MM.1S (cell line): ENCODE measurements at places on chromosomes 12 and 14.

- H3K4me1 ChIP-seq, result no peaks in the 10 kb centered on the region
- no peak overlapping the region for H3K4me3 ChIP-seq
- no peak overlapping the region for H3K27ac ChIP-seq
- DNase-seq, result no peak
Measured at GRCh38 chr14:88804035-88804434, 11.3 kb upstream of the EML5 start.

DNA sequence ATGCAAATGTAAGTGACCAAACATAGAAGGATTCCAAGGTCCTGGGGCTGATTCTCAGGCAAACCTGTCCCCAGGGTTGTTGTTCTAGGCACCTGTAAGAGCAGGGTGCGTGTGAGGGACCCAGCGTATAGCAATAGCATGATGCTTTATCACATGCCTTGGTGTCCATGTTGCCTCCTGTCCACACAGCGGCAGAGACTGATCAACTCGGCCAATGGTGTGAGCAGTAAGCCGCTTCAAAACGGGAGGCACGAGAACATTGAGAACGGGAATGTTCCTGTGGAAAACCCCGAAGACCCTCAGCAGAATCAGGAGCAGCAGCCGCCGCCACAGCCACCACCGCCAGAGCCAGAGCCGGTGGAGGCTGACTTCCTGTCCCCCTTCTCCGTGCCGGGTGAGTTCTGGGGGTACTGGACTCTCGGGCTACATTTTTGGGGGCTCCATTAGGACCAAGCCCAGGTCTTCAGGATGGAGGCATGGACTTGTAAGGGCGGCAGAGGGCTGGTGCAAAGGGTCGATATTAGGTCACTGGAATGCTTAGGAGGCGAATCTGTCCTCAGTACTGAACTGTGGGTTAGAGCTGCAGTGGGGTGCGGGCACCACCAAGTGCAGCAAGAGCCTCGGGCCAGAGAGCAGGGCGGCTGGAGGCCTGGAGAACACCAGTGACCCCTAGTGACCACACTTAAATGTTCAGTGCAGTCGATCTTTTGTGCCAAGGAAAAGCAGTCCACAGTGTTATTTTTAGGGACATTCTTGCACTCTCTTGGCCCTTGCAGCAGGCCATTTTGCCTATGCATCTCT is 57.2 kb upstream of the RIN3 start:
- DNase-seq, result peak; percentile 41
- H3K27ac ChIP-seq, result no peak overlapping the region
- H3K4me3 ChIP-seq, result no peak overlapping the region
- no peaks in the 10 kb centered on the region for H3K4me1 ChIP-seq

DNA sequence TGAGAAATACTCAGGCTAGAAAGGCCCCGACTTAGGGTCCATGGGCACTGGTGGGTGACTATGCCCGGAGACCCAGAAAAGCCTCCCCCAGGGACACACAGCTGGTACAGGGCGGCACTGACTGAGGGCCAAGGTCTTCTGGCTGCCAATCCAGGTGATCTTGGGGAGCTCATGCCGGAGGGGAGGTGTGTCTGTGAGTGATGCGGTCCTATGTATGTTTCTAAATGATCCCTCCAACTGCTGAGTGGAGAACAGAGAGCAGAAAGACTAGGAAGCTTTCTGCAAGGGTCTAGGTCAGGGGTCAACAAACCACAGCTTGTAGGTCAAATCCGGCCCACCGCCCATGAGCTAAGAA is 391 bp downstream of the SERPINA4 start:
- H3K27ac ChIP-seq, result no peak overlapping the region
- no peaks in the 10 kb centered on the region for H3K27me3 ChIP-seq
- H3K36me3 ChIP-seq, result no peaks in the 10 kb centered on the region
- no peak for DNase-seq

- no peaks in the 10 kb centered on the region for H3K36me3 ChIP-seq
- no peaks in the 10 kb centered on the region for H3K4me1 ChIP-seq
- no peak overlapping the region for H3K4me3 ChIP-seq
- H3K27ac ChIP-seq, result no peak overlapping the region
Measured at GRCh38 chr14:58972233-58973017, 216.0 kb upstream of the DAAM1 start.

DNA sequence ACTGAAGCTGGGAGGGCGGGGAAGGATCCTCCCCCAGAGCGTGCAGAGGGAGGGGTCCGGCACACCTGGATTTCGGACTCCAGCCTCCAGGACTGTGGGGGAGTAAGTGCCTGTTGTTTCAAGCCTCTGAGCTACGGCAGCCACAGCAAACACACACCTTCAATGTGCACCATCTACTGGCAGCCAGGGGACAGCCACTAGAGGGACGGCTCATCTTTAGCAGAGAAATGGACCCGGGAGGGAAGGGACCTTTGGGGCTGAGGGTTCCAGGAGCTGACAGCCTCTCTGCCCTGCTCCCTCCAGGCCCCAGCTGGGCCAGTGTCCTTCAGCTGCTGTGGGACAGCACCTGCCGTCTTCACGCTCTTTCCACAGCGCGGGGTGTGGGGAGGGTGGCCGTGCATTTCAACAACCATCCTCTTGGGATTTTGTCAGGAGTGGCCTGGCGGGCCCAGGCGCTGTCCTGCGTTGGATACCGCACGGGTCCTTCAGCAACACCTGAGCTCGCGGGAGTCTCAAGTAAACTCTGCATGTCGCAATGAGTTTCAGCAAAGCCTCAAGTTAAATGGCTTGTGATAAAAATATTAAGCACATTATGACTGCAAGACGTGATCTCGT is 209.2 kb upstream of the C14orf180 start:
- H3K4me1 ChIP-seq, result no peaks in the 10 kb centered on the region
- H3K36me3 ChIP-seq, result no peaks in the 10 kb centered on the region
- no peak overlapping the region for H3K4me3 ChIP-seq
- no peak for DNase-seq
- H3K27me3 ChIP-seq, result peaks cover 36% of the 10 kb centered on the region

DNA sequence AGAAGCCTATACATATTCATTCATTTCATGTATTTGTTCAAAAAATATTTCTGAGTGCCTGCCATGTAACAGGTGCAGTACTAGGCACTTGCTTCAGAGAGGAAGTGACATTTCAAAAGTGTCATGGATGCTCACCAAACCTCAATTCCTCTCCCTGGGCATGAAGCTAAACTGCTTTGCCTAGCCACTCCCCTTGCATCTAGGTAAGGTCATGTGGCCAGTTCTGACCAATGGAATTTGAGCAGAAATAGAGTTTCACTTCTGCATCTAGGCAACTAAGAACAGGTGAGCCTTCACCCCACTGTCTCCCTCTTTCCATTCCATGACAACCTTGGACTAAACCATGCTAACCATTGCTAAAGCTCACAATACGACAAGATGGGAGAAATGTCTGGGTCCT is 27.6 kb downstream of the TC2N start:
- H3K27me3 ChIP-seq, result no peaks in the 10 kb centered on the region
- H3K4me3 ChIP-seq, result no peak overlapping the region
- no peak overlapping the region for H3K27ac ChIP-seq
- no peaks in the 10 kb centered on the region for H3K4me1 ChIP-seq
- DNase-seq, result peak; percentile 8

GRCh38 chr12:43760396-43760795 is 1.6 kb downstream of the IRAK4 start:
- DNase-seq, result no peak
- peak overlapping the region; percentile 96; the same call in 1 of the 2 replicates for H3K27ac ChIP-seq
- peaks cover 27% of the 10 kb centered on the region for H3K4me1 ChIP-seq
- no peaks in the 10 kb centered on the region for H3K27me3 ChIP-seq
